ENCODE measurements at places on chromosomes 13 and 19. TPM values are rescaled to one million over a fixed set of nuclear protein-coding genes. Genes with fewer than 3 reads are reported as not detected.

The TRIM28 gene
- total RNA-seq: 409 TPM

The ZNF284 gene
- 4.1 TPM for total RNA-seq

GRCh38 chr19:49094505-49095482 lies 9.5 kb downstream of the SNRNP70 start:
- H3K27ac ChIP-seq: no peak overlapping the region
- H3K4me3 ChIP-seq: no peak overlapping the region
- peaks cover 21% of the 10 kb centered on the region for H3K36me3 ChIP-seq

DNA sequence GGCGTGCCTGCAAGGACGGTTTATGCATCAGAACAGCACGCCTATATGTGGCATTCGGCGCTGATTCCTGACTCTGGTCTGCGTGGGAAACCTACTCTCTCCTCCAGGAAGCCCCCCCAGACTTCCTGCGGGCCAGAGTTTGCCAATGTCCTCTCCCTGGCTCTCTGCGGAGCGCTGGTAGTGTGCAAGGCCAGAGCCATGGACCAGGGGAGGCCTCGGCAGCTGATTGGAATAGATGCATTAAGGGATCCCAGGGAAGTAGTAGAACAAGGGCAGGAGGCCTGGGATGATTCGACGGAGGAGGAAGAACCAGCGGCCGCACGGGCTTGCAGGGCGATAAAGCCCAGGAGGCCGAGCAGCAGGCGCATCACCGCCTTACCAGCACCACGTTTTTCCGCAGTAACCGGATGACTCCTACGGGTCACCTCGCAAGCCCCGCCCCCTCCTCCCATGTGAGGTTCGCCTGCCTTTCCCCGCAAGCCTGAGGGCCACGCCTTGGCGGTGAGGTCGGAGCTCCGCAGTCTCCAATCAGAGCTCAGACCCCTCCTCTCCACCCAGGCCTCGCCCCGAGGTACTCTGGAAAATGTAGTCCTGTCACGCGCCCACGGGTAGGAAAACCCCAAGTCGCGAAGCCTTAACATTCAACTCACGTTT lies 5.0 kb downstream of the CLEC11A start:
- peak overlapping the region; percentile 64 for H3K4me3 ChIP-seq
- peak overlapping the region; percentile 75 for H3K27ac ChIP-seq
- H3K27me3 ChIP-seq: peaks cover 6% of the 10 kb centered on the region
- H3K4me1 ChIP-seq: peaks cover 27% of the 10 kb centered on the region
- H3K36me3 ChIP-seq: peaks cover 3% of the 10 kb centered on the region

The SLC15A1 gene
- total RNA-seq: not detected

DNA sequence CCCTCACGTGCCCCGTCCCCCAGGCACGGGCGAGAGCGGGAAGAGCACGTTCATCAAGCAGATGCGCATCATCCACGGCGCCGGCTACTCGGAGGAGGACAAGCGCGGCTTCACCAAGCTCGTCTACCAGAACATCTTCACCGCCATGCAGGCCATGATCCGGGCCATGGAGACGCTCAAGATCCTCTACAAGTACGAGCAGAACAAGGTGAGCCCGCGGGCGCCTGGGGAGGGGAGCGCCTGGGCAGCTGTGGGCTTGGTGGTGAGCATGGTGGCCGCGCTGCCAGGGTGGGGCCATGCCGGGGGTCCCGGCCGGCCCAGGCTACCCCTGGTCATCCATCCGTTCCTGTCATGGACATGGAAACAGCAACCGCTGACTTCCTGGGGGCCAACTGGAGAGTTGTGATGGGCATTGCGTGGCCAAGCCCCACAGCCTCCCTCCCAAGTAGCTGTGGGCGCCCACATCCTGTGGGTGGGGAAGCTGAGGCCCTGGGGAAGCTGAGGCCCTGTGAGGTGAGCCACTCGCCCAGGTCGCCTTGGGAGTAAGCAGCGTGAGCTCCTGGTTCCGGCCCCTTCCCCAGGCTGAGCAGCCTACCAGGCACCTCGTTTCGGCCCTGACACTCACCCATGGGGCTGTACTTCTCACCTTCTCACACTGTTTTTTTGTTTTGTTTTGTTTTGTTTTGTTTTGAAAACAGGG lies 16.1 kb downstream of the GNA11 start:
- H3K27me3 ChIP-seq: peaks cover 2% of the 10 kb centered on the region
- H3K27ac ChIP-seq: no peak overlapping the region
- DNase-seq: no peak
- no peaks in the 10 kb centered on the region for H3K36me3 ChIP-seq

The SPC24 gene
- 63.0 TPM for total RNA-seq

GRCh38 chr19:52741951-52742485 lies 7.2 kb upstream of the ZNF611 start:
- peak overlapping the region; percentile 44 for H3K4me3 ChIP-seq
- no peak for DNase-seq
- H3K27me3 ChIP-seq: peaks cover 2% of the 10 kb centered on the region
- H3K36me3 ChIP-seq: peaks cover 3% of the 10 kb centered on the region

DNA sequence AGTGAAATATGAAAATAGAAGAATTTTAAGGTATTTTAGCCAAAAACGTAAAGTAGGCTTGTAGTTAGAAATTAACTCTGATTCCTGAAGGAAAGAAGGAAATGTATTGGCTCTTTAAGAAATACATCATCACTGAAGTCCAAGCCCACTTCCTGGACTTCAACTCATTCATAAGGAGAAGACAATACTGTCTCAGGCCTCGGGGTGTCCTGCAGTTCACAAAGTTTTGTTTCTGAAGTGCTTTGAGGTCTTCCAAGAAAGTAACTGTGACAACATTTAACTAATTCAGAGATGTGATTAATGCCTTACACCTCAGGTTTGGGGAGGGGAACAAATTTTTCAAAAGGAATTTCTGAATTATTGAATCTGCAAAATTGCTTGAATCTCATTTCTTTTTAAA lies 65.8 kb upstream of the STARD13 start:
- no peak overlapping the region for H3K4me3 ChIP-seq
- H3K27ac ChIP-seq: no peak overlapping the region
- H3K27me3 ChIP-seq: peaks cover 42% of the 10 kb centered on the region

DNA sequence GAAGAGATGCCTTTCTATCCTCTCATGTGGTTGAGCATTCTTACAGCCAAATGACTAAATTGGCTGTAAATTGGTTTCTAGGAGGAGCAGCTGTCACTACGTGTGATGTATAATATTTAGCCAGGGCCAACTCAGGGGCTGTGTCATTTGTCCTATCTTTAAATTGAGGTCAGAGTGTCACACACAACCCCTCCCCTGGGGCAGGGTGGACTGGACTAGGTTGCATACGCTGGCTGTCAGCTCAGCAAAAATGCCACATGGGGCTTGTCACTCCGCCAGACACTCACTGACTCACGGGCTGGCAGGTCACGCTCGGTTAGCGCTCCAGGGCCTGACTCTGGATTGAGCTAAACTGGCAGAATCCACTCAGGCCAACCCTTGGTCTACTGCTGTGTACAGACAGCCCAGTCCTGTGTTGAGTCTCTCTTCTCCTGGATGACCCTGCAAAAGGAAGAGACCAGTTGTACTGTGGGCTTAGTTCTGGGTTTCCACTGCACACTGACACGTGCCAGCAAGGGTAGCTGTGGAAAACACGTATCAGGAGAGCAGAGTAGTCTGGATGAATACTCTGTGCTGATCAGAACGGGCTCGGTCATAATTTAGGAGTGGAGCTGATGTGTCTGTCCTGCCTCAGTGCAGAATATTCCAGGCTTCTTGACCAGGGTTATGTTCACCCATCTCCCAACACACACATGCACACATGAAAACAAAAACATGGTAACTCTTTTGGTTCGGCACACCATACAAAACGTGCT lies 29.1 kb downstream of the SHISA2 start:
- DNase-seq: no peak
- peaks cover 7% of the 10 kb centered on the region for H3K4me1 ChIP-seq
- no peak overlapping the region for H3K27ac ChIP-seq
- H3K4me3 ChIP-seq: no peak overlapping the region

- H3K4me1 ChIP-seq: no peaks in the 10 kb centered on the region
- H3K27ac ChIP-seq: no peak overlapping the region
- H3K36me3 ChIP-seq: no peaks in the 10 kb centered on the region
- no peak overlapping the region for H3K4me3 ChIP-seq
- DNase-seq: no peak
These were observed 9.8 kb downstream of the LILRB2 start for GRCh38 chr19:54271106-54271505.
